Breast epithelium (tissue), 4 donors: ENCODE measurements at places on chromosomes 4 and X. TPM values are rescaled to one million over a fixed set of nuclear protein-coding genes. Genes with fewer than 3 reads are reported as not detected.

Gene PCDH10
- 0.44 TPM for total RNA-seq

Gene CPE
- 129 TPM for total RNA-seq

Gene RTL3
- total RNA-seq, result 0.44 TPM

Gene SERPINA7
- total RNA-seq, result not detected

Gene CT45A5
- total RNA-seq, result not detected

Gene F8A1
- total RNA-seq, result 8.5 TPM

Gene SCML1
- 20.0 TPM for total RNA-seq

Gene ARHGEF38
- not detected for total RNA-seq

Gene EFNB1
- total RNA-seq, result 41.4 TPM

Gene SLC49A3
- total RNA-seq, result 22.3 TPM

Gene BBS12
- 2.7 TPM for total RNA-seq

Gene GPRASP3
- total RNA-seq, result 1.8 TPM

Gene SLC10A7
- total RNA-seq, result 11.7 TPM

Gene NR3C2
- total RNA-seq, result 13.8 TPM
